CD8-positive, alpha-beta memory T cell (primary cell): ENCODE measurements at places on chromosomes 7 and 10. TPM values are rescaled to one million over a fixed set of nuclear protein-coding genes. Genes with fewer than 3 reads are reported as not detected.

RBP3 gene
- not detected for total RNA-seq

GBX1 gene
- total RNA-seq: not detected

NPSR1 gene
- total RNA-seq: not detected

FOXI2 gene
- total RNA-seq: not detected

FMC1 gene
- 12.2 TPM for total RNA-seq

DNA sequence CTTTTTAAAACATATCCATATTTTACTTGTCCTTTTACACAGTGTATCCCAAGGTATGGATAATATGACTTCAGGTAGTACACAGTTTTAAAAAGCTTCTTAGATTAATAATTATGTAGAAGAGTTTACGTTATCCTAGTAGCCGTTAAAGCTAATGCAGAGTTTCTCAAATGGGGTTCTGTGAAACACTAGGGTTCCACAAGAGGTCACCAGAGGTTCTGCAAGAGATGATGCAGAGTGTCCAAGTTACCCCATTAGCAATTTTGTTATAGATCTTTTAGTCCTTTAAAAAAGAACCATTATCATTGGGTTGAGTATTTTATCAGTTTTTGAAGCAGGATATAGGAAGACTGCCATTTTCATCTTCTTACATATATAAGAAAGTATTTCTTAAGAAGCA, 298.9 kb upstream of the HPS1 start:
- DNase-seq: no peak

GRCh38 chr10:116183733-116184511, 89.1 kb downstream of the GFRA1 start:
- DNase-seq: no peak

DNA sequence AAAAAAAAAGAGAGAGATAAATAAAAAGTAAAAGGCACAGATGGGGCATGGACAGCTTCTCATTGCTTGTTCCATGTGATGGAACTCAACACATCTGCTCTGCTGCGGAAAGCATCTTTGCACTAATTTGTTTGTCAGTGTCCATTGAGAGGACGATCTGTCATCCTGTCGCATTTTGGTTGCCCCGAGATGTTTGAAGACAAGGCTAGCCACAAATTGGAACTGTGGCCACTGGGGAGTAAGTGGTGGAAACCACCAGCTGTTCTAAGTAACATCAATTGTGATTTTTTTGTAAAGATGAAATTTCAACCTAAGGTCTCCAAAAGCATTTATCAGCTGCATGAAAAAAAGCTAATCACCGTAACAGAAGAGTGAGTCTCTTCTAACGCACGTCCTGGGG, 312.7 kb downstream of the ADARB2 start:
- no peak for DNase-seq

GRCh38 chr7:28105234-28105633, 75.4 kb downstream of the JAZF1 start:
- DNase-seq: no peak

GRCh38 chr10:133124357-133125211, 35.4 kb upstream of the KNDC1 start:
- DNase-seq: no peak

- DNase-seq: no peak
Measured at GRCh38 chr10:129394518-129395328, 72.3 kb upstream of the MGMT start.

- no peak for DNase-seq
Measured at GRCh38 chr10:67784474-67784873, 53.5 kb downstream of the DNAJC12 start.

DNA sequence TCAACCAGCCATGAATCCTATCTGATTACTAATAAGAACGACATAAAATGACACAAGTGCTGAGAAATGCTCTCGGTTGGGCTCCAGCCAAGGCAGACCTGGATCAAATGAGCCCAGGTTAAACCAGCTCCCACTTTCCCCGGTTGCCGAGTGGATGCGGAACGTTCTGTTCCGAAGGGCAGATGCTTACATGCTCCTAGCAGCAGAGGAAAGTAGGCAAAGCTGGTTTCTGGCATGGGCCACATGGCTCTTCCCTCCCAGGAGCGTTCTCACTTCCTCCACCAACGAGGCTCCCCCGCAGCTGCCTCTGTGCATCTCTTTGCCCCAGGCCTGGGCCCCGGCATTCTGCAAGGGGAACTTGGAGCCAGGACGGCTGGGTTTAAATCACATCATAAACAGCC, 61.8 kb upstream of the SDK1 start:
- DNase-seq: no peak

- no peak for DNase-seq
Measured at GRCh38 chr7:155860840-155861479, 48.7 kb upstream of the SHH start.

DNA sequence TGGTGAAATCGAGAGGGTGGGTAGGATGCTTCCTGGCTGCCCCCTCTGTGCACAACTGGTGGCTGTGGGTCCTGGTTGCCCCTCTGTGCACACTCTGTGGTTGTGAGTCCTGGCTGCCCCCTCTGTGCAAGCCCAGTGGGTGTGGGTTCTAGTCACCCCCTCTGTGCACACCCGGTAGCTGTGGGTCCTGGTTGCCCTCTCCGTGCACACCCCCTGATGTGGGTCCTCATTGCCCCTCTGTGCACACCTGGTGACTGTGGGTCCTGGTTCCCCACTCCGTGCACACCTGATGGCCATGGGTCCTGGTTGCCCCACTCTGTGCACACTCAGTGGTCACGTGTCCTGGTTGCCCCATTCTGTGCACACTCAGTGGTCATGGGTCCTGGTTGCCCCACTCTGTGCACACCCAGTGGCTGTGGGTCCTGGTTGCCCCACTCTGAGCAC, 20.3 kb upstream of the RET start:
- DNase-seq: no peak

GRCh38 chr7:50393547-50394252, 56.5 kb downstream of the FIGNL1 start:
- peak; percentile 75 for DNase-seq

DNA sequence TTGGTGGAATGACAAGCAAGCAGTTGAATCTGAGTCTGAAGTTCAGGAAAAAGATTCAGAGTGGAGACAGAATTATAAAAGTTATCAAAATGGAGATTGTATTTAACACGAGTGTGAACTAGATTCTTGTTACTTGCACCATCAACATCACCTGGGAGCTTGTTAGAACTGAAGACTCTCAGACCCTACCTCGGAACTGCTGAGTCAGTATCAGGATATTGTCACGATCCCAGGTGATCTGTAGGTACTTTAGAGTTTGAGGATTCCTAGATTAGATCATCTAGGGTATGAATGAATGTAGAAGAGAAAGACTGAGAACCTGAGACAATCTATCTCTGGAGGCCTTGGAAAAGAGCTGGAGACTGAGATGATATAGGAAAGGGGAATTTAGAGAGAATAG, 194.1 kb downstream of the CTTNBP2 start:
- no peak for DNase-seq

GRCh38 chr10:121088524-121088923, 237.4 kb downstream of the WDR11 start:
- no peak for DNase-seq

DNA sequence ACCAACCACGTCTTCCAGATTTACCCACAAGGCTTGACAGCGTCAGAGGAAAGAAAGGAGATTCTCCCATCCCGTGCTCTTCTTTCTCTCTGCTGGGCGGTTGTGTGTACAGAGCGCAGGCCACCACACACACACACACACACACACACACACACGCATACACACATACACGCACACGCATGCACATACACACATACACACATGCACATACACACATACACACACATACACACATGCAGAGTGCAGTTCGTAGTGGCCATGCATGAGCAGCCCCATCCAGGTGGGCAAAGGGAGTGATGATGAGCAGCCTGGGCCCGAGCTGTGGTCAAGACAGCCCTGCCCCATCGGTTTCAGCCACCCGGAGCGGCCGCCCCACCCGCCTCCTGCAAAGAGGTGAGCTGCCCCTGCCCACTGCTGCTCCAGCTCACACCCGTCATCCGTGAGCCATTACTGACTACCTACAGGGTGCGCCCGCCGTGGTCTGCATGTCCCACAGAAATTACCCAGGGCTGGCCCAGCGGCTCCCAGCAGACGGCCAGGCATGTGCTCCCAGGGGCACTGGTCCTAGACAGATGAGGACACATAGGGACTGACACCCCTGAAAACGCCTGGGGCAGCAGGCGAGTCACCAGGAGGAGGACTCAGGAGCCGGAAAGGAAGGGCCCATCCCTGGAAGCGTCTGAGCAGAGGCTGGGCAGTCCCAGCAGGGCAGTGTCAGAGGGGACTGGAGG, 69.6 kb downstream of the ASB13 start:
- DNase-seq: no peak

GRCh38 chr7:80623503-80624252, 14.8 kb upstream of the CD36 start:
- no peak for DNase-seq

DNA sequence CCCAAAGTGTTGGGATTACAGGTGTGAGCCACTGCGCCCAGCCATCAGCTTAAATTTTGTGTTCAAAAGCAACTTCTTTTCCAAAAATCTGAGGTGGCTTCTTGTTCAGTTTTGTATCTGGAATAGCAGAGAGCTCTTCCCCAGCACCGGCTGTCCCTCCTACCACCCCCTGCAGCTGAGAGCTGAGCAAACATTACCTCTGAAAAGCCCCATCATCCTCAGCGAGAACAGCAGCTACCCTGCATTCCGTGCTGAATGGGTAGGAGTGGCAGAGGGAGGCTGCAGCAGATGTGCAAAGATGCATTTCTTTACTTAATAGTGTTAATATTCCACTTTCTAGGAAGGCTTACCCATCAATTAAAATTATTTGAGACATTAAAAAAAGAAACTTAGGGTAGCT, 31.8 kb downstream of the CCM2 start:
- no peak for DNase-seq

GRCh38 chr7:136940917-136941316, 72.5 kb downstream of the CHRM2 start:
- no peak for DNase-seq

DNA sequence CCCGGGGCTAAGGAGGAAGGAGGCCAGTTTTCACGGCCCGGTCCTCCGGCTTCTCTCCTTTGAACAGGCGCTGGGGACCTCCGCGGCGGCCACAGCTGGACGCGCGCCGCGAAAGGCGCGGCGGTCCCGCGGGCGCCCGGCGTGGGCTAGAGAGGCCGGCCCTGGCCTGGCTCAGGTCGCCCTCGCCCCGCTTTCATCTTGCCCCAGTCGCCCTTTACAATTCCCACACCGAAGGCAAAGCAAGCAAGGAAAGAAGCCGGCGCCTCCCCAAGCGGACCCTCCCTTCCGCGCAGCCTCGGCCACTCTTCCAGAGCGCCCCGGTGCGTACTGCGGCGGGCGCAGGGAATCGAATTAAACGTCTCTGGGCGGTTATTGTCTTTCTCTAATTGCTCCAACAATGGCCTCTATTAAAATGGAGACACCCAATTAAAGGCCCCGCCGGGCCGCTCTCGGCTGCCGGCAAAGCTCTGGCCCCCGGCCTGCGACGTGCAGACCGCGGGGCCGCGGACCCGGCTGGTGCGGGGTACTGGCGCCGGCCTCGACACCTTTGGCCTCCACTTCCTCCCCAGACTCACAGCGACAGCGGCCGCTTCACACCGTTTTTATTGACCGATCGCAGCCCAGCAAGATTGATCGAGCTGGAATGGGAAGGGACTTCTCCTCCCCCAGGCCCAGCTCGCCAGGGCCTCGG, 4.5 kb upstream of the GATA3 start:
- DNase-seq: no peak

DNA sequence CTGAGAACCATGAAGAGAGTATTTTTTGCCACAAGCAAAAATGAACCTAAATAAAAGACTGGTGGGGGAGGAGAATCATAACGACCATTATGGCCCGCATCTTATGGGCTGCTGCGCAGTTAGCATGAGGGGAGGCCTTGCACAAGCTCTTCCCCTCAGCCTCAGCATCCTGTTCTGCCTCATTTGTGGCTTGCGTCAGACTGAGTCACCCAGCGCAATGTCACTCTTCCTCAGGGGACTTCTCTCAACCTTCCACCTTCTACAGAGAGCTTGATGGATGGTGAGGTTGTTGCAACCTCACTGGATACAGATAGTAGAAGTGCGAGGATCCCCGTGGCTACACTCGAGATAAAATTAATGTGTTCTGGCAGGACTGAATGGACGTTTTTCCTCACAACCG, 16.8 kb upstream of the GPR15LG start:
- peak; percentile 67 for DNase-seq
